ENCODE measurements at places on chromosomes 2 and 18.

- DNase-seq = no peak
These were observed 76.2 kb downstream of the DCDC2C start for GRCh38 chr2:3779496-3780049.

DNA sequence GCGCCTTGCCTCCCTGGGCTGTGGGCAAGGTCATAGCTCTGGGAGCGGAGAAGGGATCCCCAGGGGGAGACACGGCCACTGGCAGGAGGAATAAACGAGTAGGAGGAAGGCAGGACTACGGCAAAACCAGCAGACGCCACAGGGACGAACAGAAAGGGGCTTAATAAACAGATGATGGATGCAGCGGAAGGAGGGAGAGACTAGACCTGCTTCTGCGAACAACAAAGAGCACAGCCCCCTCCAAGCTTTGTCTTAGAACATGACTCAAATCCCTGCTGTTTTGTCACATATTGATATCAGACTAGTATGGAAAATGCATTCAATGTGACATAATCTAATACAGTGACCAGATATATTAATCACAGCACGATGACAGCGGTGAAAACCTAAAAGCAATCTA lies 155.9 kb upstream of the TPO start:
- no peak for DNase-seq

DNA sequence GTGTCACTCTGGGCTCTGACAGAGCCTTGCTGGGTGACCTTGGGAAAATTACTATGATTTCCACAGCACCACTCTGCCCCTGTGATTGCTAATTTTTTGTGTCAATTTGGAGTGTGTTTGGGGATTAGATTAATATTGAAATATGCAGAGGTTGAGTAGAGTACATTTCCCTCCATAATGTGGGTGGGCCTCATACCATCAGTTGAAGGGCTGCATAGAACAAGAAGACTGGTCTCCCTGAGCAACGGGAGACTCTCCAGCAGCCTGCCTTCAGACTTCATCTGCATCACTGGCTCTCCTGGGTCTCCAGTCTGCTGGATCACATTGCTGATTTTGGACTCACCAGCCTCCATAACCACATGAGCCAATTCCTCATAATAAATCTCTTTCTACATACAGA lies 313.7 kb downstream of the TNS1 start:
- no peak for DNase-seq

DNA sequence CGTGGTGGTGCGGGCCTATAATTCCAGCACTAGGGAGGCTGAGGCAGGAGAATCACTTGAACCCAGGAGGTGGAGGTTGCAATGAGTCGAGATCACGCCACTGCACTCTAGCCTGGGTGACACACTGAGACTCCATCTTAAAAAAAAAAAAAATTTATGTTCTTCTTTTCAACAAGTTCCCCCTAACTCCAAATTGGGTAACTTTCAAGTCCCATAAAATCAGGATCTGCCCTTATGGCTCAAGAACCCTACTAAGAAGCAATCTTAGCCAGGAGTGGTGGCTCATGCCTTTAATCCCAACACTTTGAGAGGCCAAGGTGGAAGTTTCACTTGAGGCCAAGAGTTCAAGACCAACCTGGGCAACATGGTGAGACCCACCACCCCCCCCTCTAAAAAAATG lies 30.3 kb upstream of the TLK1 start:
- no peak for DNase-seq

- DNase-seq = no peak
These were observed 12.7 kb upstream of the DUSP2 start for GRCh38 chr2:96157649-96158553.

GRCh38 chr2:143828763-143829537 lies 691.0 kb downstream of the ZEB2 start:
- no peak for DNase-seq
